ENCODE measurements at places on chromosomes 3 and 15.

DNA sequence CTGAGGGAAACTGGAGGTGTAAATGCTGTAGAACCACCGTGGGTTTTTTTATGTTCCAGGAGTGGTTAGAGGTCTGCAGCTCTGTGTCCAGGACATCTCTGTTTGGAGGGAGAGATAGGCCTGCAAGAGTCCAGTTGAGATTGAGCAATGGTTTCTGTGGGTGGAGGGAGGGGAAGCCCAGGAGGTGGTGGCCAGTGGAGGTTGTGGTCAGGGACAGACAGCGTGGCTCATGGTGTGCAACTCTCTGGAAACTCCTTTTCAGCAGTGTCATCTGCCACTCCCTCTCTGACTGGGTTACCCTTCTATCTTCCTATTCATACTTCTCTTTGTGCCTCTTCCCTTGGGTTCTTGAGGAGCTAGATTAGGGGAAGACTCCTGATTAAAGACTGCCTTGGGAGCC is 9.6 kb downstream of the XCR1 start:
- no peak for DNase-seq

- DNase-seq, result no peak
Observed at GRCh38 chr15:83837945-83838571, 184.1 kb downstream of the ADAMTSL3 start.

DNA sequence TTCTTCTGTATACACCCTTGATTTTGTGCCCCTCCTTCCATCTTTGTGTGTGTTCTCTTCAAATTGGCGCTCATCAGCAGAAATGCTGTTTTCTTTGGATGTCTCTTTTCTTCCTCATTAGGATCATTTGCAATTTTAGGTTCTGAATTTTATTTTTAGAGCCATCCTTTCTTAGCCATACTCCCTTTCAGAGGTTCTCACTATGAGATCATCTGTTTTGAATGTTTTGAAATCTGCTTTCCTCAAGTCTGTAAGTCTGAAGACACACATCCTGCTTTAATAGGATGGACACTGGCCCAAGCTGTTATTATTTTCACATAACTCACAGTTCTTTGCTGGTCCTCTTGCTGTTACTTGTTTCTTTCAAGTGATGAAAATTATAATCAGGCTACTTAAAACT is 124.8 kb downstream of the BDH1 start:
- no peak for DNase-seq

DNA sequence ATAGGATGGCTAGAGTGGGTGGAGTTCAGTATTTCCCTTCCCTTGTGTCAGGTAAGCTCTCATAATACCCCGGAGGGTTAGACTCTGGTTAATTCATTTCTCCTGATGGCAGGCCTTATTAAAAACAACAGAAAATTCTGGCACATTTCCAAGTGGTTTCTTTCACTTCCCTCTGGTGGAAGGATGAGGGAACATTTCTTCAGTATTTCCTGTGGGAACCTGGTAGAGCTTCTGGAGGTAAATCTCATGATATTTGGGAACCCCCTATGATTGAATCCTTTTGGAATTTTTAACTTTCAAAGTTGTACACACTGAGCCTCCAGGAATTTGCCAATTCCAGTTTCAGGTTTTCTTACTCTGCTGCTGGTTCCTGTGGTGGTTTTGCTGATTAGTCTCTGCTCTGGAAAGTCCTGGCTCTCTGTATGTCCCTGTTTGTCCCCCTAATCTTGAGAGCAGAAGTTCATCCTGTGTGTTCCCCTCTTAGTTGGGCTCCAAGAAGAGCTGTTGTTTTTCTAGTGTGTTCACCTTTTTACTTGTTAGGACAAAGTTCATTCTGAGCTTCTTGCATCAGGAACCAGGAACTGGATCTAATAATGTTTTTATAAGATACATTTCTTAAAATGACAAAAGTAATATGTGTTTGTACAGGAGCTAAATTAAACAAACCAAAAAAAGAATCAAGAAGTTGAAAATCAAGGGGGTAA is 12.1 kb downstream of the CHRNA7 start:
- DNase-seq, result no peak

- DNase-seq, result no peak
Observed at GRCh38 chr3:132549169-132549568, 47.9 kb upstream of the ACKR4 start.

GRCh38 chr3:58071480-58071971 is 63.3 kb downstream of the FLNB start:
- DNase-seq, result no peak

GRCh38 chr3:22373827-22374226 is 622.8 kb upstream of the ZNF385D start:
- no peak for DNase-seq

DNA sequence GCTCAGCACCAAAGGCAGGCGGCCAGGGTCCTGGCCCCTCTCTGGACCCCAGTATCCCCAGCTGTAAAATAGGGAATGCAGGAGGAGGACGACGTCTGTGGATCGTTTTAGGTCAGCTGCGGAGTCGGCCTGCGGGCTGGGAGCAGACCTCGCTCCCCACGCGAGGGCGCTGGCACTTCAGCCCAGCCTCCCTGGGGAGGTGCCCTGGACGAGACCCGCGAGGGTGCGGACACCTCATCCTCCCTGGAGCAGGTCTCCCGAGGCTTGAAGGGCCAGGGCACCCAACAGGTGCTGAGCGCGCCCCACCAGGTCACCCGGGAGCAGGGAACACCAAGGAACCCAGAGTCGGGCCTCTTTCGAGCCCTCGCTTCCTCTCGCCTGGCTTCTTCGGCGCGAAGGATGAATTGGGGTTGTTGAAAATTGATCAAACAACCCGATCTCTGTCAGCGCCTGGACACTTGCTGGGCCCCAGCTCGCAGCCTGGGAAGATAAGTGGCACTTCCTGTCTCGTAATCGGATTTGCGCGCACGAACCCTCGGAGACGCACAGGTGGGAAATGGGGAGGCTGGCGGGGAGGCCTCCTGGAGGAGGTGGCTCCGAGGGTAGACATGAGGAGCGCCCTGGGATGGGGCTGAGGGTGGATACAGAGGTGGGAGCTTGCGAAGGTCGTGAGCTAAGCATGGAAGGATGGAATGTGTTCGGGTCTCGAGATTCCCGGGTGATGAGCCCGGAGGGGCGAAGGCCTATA is 588 bp upstream of the VIPR1 start:
- no peak for DNase-seq
